ENCODE measurements at places on chromosomes 4 and X.

DNA sequence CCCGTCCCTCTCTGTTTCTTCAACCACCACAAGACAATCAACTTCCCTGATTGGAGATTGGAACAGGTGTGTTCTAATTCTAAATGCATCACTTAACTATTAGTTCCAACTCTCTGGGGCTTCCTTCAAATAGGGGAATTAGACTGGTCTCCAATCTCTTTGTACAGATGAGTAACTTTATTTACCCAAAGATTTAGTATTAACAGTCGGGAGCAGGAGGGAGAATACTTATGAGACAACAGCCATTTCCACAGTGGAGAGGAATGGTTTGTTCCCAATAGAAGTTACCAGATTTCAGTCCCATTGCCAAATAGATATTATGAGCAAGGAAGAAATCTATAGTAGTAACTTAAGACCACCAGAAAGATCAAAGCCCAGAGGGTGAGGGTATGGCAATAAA, 46.2 kb downstream of the CASK start:
- no peak for DNase-seq

- DNase-seq = peak; percentile 7
These were observed 46.4 kb upstream of the GATB start for GRCh38 chr4:151807220-151807619.

- no peak for DNase-seq
These were observed 244.0 kb upstream of the GATB start for GRCh38 chr4:152004801-152005200.

- DNase-seq = no peak
These were observed 63.4 kb downstream of the SMAD1 start for GRCh38 chr4:145545031-145545430.

GRCh38 chr4:138870737-138871554, 144.6 kb upstream of the NOCT start:
- peak; percentile 90 for DNase-seq

DNA sequence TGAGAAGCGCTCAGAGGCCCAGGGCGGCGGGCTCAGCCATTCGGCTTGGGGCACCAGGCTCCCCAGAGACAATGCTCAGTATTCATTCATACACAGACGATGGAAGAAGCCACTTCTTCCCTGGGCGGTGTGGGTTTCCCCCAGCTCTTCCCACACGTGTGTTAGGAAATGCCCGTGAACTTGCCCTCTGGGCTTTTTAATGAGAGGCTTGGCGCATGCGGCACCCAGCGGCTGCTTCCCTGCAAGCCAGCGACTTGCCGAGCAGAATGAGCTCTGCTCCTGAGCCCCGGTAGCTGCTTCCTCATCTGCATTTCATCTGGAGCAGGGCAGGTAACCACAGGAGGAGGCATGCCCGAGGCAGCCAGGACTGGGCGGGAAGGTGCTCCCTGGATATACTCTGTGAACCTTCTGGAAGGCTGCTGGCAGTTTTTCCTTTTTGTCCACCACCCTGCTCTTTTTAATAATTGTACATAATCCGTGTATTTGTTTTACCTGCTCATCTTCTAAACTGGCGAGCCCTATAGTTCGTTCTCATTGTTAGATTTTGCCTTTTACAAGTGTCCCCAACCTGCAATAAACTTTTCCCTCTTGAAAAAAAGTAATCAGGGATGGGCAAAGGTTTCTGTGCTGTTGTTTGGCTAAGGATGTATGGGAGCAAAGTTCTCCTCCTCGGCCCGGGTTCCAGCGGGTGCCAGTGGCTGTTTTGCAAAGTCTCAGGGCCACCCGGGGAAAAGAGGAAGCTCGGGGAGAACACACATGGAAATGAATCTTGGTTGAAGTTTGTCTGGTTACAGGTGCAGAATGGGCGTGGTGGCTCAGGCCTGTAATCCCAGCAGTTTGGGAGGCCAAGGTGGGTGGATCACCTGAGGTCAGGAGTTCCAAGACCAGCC, 178.8 kb downstream of the DCLK2 start:
- no peak for DNase-seq

- peak; percentile 38 for DNase-seq
These were observed 207.7 kb downstream of the SOWAHB start for GRCh38 chr4:76690011-76690905.

- DNase-seq = no peak
These were observed 91.3 kb downstream of the LCORL start for GRCh38 chr4:17930256-17930655.
